ENCODE measurements at places on chromosomes 11 and 22.

- DNase-seq: no peak
These were observed 94.8 kb upstream of the RTL6 start for GRCh38 chr22:44592824-44593148.

- no peak for DNase-seq
These were observed 28.9 kb downstream of the SLC22A12 start for GRCh38 chr11:64619811-64620380.

GRCh38 chr11:126575849-126576248 is 220.4 kb downstream of the ST3GAL4 start:
- no peak for DNase-seq

GRCh38 chr22:21703684-21704316 is 31.8 kb downstream of the YPEL1 start:
- DNase-seq: no peak

All from NCI-H748 treated with DMSO at 0.1 percent for 48 hours (cell line).